ENCODE measurements at places on chromosomes 5 and 9.
A peak's percentile ranks its signal among the peaks of the same experiment; 100 is the strongest.

DNA sequence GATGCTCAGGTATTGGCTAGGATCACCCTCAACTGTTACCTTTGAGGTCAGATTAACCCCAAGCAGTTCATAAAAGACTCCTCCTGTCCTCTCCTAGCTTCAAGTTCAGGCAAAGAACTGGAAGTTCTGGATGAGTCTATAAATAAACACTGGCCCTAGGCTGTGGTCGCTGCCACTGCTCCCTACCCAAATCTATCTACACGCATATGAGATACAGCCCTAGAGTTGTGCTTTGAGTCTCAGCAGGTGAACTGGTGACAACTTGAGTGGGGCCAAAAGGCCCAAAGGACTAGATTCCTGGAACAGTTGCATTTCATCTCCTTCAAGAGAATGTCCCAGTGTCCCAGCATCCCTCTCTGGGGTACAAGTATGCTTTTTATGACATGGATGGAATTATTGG lies 62.6 kb downstream of the SAXO1 start:
- DNase-seq, result no peak

GRCh38 chr9:26502311-26502710 lies 390.3 kb downstream of the CAAP1 start:
- no peak for DNase-seq

DNA sequence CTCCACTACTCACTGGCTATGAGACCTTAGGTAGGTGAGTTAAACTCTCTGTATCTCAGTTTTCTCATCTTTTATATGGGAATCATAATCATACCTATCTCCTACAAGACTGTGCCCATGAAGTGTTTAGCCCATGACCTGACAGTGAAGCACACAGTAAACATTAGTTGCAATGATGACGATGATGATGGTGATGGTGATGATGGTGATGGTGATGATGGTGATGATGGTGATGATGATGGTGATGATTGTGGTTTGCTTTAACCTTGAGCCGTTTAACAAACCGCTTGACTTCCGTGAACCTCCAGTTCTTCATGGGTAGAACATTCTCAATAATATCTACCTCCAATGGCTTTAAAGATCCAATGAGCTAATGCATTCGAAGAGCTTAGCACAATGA lies 220.2 kb upstream of the MVB12B start:
- DNase-seq, result no peak

GRCh38 chr5:68433526-68433922 lies 218.0 kb downstream of the PIK3R1 start:
- no peak for DNase-seq

GRCh38 chr5:134432677-134433359 lies 21.1 kb upstream of the CDKN2AIPNL start:
- no peak for DNase-seq

- no peak for DNase-seq
Measured at GRCh38 chr9:94818178-94818541, 91.7 kb downstream of the AOPEP start.

GRCh38 chr9:88966894-88967676 lies 24.2 kb upstream of the S1PR3 start:
- no peak for DNase-seq

DNA sequence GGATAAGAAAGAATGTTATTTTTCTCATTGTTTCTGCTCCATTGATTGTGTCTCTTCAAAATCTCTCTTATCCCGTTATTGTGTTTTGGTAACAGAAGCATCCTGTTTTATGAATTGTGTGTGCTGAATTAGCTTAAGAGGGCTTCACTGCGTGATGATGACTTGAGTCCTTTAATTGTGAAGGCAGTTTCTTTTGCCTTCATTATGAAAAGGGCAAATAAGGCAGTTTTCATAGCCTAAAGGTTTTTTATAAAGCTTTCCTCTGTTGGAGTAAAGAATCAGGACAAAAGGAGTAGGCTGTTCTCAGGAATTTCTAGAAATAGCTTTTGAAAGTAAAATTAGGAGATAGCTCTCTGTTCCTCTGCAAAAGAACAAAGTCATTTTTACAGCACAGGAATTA lies 169.8 kb downstream of the FOCAD start:
- DNase-seq, result no peak

GRCh38 chr9:100204796-100205195 lies 105.8 kb downstream of the INVS start:
- no peak for DNase-seq

DNA sequence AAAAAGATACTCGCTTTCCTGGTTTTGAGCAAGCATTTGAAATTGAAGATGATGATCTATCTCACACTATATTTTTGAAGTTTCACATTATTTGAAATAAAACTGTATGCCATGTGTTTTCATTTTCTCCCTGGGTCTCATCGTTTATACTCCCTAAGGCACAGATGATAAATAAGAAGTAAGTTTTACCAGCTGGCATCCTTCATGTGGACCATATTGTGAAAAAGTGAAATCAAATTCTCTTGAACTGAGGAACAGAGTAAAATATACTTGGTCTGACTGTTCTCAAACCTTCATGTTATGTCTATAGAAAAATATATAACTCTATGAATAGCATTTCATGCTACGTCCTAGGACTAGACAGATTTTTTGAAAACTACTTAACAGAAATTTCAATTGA lies 1600.9 kb upstream of the C9orf72 start:
- no peak for DNase-seq

DNA sequence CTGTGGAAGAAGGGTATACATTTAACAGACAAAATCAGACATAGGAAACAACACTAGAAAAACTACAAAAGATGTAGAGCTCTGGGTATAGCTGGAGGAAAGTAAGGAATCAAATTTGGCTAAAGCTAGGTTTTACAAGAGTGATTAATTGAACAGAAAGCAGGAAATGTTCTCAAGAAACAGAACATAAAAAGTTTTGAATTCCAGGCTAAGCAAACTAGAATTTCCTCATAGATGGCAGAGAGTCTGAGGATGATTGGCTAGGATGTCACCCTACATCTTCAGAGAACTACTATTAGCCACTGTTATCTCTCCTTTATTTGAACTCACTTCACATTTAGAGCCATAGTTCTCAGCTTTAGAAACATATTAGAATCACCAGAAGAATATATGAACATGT lies 502.1 kb upstream of the PAPPA start:
- DNase-seq, result no peak

GRCh38 chr9:121598167-121598964 lies 53.1 kb upstream of the DAB2IP start:
- no peak for DNase-seq

DNA sequence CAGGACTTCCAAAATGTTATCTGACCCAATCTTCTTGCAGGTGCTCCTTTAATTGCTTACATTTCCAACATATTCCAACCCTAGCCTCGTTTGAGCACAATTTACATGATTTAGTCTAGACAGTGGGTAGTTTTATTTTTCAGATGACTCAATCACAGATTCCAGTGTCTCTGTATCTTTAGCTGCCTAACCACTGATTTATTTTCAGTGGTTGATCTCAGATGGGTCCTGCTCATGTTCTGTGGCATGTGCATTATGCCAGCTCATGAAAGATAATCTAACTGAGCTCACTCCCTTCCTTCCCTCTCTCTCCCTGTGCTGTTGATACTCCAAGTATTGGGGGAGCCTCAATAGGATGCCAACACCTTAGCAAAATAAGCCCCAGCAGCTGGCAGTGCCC lies 106.1 kb upstream of the ICE1 start:
- DNase-seq, result no peak

DNA sequence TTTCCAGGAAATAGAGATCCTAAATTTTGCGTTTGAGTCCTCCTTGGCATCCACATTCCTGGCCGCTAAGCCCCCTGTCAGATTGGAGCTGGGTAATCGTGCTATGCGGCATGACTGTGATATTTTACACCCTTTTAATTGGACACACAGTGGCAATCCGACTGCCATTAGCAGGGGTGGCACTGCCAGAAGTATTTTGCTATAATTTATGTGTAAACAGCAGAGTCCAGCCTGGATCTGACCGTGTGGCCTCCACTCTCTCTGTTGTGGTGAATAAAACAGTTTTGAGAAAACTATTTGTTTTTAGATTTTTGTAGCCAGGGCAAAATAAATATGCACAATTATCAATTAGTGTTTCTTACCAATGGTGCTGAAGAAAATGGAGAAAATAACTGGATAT lies 281.0 kb upstream of the IRX2 start:
- DNase-seq, result no peak

DNA sequence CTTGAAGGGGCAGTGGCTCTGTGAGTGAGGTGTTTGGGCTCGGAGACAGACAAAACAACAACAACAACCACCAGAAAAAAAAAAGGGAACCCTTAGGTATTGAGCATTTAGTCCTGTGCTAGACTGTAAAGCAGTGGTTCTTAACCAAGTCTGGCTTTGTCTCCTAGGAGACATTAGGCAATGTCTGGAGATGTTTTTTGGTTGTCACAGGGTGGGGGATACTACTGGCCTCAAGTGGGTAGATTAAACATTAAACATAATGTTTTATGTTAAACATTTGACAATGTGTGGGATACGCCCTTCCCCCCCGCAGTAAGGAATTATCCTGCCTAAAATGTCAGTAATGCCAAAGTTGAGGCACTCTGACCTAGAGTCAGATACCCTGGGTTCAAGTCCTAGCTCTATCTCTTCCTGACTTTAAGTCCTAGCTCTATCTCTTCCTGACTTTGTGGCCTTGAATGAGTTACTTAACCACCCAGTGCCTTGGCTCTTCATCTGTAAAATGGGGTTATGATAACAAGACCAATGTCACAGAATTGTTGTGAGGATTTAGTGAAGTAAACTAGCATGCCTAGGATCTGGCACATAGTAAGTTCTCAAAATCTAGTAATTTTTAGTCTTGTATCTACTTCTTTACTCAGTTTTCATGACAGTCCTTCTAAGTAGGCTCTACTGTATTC lies 1.8 kb downstream of the TRIM32 start:
- DNase-seq, result no peak

DNA sequence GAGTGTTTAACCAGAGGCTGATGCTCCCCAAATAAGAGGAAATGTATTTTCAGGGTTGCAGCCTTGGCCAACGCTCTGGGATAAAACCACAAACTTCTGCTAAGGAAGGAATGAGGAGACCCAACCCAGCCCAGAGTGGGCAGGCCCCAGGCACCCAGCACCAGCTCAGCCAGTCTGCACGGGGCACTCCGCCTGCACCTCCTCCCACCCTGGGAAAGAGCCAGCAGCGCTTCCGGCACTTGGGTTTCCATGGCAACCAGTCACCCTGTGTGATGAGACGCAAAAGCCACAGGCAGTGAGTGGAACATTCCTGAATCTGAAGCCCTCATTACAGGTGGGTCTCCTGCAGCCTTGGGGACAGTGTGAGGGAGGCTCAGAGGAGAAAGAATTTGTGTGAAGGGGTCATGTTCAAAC lies 85.2 kb upstream of the ZBTB43 start:
- peak; percentile 74 for DNase-seq

- DNase-seq, result no peak
Measured at GRCh38 chr5:45862763-45863162, 166.6 kb upstream of the HCN1 start.

- DNase-seq, result no peak
Measured at GRCh38 chr5:43412156-43412555, at the start of gene CCL28. Gene CCL28, minus strand, starts transcription at chr5:43412391. Its CDS starts 75 bp downstream, at chr5:43412316.

- no peak for DNase-seq
Measured at GRCh38 chr5:10214041-10214440, 35.6 kb downstream of the ATPSCKMT start.

DNA sequence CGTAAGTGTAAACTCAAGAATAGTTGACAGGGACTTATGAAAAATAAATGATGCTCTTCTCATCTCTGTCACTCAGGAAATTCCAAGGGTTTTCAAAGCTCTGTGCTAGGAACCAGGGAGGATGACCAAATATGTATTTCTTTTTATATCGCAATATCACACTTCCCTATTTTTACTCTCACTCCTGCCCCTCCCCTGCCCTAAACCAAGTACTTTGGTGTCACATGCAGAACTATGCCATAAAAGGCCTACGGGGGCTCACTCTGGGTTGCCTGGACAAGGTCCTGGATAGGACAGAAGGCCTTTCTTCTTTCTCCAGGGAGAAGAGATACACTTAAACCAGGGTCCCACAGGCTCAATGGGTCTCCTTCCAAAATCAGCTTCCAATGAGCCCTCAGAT lies 8.3 kb upstream of the RETREG1 start:
- DNase-seq, result no peak

- no peak for DNase-seq
Measured at GRCh38 chr5:134503937-134504437, 21.5 kb upstream of the JADE2 start.

DNA sequence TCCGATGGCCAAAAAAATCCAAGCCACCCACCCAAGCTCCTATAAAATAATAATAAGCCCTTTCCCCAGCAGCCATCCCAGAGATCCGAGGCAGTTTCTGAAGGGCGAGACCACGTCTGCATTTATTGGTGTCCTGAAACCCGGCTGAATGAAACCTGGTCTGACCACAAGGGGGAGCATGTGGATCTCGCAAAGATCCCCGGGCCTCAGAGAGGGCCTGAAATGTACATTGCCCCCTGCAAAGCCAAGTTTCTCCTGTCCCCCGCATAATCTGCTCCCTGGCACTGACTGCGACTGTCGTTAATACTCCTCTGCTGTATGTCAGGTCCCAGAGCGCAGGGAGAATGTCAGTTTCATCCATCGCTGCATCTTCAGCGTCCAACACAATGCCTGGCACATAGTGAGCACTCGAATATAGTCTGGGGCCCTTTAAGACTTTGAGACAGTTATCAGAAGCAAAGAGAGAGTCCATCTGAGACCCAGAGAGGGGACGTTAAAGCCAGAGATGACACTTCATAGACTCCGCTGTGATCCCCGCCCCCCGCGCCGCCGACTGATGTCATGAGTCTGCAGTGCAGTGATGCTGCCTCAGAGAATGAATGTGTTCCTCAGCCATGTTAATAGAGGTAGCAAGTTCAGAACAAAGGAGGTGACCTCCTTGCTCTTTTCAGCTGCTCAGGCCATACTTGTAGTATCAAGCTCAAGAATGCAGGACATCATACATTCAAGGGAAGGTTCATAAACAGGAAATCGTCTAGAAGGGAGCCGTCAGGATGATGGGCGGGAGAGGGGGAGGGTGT lies 74.5 kb upstream of the BARHL1 start:
- peak; percentile 86 for DNase-seq

DNA sequence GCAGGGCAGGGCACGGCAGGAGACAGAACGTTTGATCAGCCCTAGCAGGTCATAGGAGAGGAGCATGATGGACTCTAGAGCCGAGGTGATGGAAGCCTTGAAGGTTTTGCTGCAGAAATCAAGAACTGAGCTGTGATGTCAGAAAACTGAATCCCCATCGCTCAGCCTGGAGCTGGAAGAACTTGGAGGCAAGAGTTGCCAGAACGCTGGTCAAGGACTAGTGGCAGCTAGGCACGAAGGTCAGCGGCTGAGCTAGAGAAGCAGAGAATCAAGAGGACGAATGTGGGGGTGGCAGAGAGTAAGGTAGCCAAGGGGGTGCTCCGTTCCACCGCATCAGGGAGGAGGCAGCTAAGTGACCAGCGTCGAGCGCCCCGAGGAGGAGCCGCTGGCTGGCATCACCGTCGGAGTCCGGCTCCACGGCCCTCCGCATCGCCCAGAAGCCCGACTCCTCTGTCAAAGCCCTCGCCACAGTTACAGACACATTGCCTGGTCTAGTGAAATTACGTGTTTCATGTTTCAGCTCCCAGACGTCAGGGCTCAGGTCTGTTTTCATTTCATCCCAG lies 1.2 kb upstream of the GALNT10 start:
- no peak for DNase-seq

- no peak for DNase-seq
Measured at GRCh38 chr5:9898319-9898718, 268.2 kb upstream of the TAS2R1 start.

GRCh38 chr5:139688751-139689372 lies 40.7 kb downstream of the CXXC5 start:
- no peak for DNase-seq
